GM12892 (cell line): ENCODE measurements at places on chromosomes 5 and 9.

- no peak for DNase-seq
These were observed 138.2 kb upstream of the RORB start for GRCh38 chr9:74358959-74359358.

GRCh38 chr9:128304971-128305288, 17.3 kb downstream of the TRUB2 start:
- no peak for DNase-seq

DNA sequence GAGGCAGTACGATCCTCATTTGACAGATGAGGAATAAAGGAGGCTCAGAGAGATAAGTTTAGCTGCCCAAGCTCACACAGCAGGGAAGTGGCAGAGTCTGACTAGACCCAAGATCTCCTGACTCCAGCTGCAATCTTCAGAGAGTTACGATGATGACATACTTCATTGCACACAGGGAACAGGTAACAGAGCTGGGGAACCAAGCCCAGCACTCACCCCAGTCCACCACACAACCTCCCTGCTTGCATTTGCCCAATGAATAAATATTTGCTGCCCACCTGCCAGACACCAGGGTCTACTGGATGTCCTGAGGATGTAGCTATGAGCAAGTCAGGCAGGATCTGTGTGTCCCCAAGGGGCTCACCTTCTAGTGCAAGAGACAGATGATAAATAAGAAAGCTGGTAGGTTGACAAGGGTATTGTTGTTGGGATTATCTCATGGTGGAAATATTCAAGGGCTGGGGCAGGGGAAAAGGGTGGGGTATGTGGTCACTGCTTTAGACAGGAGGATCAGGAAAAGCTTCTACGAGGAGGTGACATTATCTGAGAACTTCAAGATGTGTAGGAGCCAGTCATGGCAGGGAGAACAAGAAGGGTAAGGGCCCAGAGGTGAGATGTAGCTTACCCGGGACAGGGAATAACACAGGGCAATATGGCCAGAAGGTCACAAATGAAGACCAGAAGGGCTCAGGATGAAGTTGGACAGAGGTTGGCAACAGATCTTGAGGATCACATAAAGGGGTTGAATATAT, 28.6 kb upstream of the CPEB4 start:
- DNase-seq: no peak

- no peak for DNase-seq
These were observed 30.1 kb downstream of the EGR1 start for GRCh38 chr5:138495351-138495750.

- no peak for DNase-seq
These were observed 16.9 kb upstream of the NIPAL4 start for GRCh38 chr5:157443041-157443549.

- no peak for DNase-seq
These were observed 47.3 kb downstream of the UHRF2 start for GRCh38 chr9:6460189-6460768.

DNA sequence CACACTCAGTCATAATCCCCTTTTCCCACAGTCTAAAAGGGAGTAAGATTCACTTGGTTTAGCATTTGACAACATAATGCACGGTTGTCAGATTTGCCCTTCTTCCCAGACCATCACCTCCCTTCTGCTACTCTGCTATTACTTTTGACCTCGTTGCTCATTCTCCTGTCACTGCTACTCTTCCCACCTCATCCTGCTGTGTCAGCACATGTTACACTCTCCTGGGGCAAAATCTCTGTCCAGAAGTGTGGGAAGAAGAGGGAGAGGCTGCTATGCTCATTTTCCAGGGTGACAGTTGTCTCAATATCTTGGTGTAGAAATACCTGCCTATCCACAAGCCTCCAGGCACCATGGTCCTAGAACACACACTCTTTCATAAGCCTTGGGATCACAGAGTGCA, 449.9 kb upstream of the PIK3R1 start:
- DNase-seq: no peak

DNA sequence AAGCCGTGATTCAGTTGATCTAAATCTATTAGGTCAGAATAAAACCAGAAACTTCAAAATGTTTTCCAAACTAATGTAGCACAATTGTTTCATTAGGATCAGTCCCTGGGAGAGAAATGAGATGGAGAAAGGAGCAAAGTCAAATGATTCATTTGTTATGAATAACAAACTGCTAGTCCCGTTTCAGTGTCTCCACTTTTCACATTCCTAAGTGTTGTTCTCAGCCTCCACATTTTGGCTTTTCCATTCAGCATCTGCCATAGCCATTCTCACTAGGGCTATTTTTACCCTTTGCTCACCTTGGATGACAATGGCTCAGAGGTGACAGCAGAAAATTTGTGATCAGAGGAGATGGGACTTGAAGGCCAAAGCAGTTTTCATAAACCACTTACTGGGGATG, 314.1 kb upstream of the KIF2A start:
- no peak for DNase-seq

DNA sequence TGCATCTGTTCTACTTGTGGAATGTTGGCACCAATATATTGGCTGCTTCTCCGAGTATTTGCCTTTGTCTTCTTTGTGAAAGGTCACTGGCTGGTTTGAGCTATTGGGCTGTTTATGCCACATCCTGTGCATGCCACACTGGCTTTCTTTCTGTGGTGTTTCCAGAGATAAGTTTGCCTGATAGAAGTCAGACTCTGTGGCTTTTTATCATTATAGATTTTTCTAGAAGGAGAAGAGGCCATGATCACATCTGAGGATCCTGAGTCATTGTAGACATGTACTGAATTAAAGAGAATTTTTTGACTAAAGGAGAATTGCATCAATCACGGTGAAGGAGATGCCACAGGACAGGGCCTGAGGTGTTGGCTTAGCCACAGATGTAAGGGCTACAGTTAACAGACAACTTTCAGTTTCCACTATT, 26.5 kb upstream of the CDKN2B start:
- no peak for DNase-seq

DNA sequence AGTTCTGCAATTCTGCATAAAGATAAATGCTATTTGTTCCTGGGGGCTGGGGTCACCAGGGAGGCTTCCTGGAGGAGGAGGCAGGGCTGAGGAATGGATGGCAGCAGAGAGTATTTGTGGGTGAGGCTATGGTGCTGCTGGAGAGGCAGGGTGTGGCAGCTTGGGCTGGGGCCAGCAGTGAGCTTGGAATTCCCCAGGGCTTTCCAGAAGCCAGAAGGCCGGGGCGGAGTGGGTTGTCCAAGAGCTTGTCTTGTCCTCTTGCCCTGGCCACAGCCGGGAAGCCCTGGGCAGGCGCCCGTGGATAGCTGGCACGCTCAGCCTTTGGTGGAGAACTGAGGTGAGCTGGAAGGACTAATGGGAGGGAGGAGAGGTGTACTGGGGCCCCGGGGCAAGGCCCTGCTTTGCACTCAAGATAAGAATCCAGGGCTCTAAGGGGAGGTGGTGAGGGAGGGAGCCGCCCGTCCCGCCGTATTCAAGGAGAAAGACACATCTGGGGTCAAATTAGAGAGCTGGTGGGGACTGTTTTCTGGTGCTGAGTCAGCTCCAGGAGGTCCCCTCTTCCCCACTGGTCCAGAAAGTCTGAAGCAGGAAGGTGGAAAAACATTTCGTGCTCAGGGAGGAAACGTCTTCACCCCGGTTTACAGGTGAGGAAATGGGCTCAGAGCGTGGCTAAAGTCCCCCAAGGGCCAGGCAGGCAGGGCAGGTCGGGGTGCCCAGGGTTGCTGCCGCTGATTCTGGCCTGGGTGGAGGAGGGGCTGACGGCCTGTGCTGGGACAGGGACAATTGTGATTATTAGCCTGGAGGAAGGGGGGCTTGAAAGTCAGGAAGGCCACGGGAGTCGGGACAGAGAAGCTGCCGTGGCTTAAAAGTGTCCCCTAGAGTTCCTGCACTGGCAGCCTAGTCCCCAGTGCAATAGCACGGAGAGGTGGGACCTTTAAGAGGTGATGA, 26.9 kb upstream of the CNOT6 start:
- DNase-seq: no peak

DNA sequence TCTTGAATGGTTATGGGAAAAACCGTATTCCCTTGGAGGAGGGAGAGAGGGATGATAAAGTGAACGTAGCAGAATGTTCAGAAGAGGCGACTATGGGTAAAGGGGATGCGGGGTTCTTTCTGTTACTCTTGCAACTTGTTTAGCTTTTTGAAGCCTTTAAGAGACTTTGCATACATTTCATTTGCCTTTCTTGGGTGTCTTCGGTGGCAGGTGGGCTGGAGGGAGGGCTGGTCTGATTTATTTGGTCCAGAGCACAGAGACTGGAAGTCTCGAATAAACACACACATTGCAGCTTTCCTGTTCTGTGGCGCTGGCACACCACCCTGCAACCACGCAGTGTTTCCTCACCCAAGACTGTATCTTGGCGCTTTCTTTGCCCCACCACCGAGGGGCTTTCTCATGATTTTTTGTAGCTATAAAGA, 23.2 kb downstream of the TTF1 start:
- DNase-seq: no peak

DNA sequence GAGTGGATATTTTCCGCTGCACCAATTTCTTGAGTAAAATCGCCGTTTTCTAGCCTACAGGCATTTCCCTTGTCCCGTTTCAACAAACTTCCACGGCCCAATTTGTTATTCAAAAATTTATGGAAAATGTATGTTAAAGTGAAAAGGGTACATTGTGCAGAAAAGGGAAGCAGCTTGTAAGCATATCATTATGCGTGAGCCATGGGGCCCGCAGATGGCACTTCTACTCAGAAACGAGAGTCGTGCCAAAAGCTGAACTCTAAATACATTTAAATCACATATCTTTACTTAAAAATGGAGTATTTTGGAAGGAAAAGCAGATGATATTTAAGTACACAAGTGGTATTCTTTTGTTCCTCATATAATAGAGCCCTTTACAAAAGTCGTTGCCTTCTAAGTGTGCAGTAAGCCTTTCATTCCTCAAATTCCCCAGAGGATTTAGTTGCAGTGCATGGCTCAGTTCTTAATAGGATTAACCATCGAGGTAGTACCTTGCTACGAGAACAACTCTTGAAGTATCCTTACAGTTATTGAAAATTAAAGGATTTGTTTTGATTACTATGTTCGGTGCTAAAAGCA, 1227.2 kb upstream of the WWC1 start:
- DNase-seq: no peak

DNA sequence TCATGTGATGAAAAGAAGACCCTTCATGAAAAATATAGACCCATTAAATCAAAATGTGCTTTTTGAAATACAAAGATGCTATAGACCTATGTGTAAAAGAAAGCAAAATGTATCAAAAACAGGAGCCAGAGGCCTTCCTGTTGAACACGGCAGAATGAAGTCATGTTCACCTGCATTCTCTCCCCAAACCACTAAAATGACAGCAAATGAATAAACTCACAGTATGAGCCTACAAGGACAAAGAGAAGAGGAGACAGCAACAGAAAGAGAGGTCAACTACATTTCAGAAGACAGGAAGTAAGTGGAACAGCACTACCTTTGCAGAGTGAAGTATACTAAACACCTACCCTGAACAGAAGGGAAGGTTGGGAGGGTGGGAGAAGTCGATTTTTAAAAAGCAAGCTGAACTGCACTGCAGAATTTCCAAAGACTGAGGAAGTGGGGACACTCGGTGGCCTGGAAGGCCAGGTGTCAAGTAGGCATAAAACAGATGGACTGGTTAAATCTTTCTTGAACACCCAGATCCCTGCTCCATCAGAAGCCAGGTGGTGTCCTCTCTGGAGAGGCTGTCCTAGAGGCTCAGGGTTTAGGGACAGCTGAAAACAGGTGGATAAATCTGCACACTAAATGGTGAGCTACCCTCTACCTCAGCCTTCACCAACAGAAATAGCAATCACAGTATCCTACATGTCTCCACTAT, 48.9 kb downstream of the MED27 start:
- no peak for DNase-seq

GRCh38 chr9:113922160-113922559, 46.1 kb downstream of the ZNF618 start:
- no peak for DNase-seq

GRCh38 chr5:167012123-167013034, 1279.1 kb upstream of the WWC1 start:
- no peak for DNase-seq

DNA sequence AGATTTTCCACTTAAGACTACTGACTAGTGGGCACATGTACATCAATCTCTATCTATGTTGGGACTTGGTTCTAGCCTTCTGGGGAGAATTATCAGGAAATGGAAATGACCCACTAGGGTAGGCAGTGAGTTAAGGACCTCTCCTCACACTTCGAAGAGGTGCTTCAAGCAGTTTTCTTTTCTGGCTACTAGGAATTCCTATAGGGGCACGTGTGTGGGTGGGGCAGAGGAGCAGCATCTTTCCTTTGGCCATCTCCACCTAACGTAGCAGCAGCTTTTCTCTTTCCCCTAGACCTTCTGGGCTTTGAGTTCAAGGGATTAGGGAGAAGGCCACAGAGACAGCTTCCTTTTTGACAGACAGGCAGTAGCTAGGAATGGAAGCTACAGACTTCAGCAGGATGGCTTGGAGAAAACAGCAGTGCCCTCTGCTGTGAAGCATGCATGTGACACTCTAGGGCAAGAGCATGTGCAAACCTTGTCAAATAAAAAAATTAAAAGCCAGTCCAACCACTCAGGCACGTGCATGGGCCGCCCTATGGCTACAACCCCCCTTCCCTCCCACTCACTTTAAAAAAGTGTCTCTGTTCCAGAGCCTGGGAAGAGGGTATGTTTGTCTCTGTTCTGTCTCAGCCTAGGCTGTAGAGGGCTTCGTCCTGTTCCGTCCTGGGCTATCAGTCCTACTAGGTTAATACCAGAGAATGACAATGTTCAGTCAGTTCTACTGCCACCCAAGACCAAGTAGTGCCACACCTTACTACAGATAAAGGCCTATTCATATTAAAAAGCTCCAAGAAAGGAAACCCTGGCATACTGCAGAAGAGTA, 8.7 kb upstream of the GFRA3 start:
- no peak for DNase-seq

GRCh38 chr5:10936081-10936855, 175.2 kb upstream of the DAP start:
- DNase-seq: no peak

- DNase-seq: no peak
These were observed 1041.0 kb downstream of the TLE1 start for GRCh38 chr9:80648336-80648735.

- no peak for DNase-seq
These were observed 129.7 kb upstream of the OTULINL start for GRCh38 chr5:14451871-14452270.

GRCh38 chr5:58703925-58704555, 121.2 kb downstream of the RAB3C start:
- no peak for DNase-seq

- no peak for DNase-seq
These were observed 19.2 kb downstream of the GSN start for GRCh38 chr9:121286973-121287741.

GRCh38 chr5:132750471-132751230, 3.4 kb downstream of the CCNI2 start:
- no peak for DNase-seq

- DNase-seq: no peak
These were observed 133.7 kb downstream of the WNK2 start for GRCh38 chr9:93317495-93318094.
